Central memory CD8-positive, alpha-beta T cell (primary cell): ENCODE measurements at places on chromosomes 2 and 18.

DNA sequence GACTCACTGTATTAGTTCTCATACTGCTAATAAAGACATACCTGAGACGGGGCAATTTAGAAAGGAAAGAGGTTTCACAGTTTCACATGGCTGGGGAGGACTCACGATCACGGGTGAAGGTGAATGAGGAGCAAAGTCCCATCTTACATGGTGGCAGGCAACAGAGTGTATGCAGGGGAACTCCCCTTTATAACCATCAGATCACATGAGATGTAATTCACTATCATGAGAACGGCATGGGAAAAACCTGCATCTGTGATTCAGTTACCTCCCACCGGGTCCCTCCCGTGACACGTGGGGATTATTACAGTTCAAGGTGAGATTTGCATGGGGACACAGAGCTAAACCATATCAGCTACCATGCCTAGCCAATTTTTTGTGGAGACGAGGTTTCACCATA, 168.2 kb downstream of the NEDD4L start:
- no peak for DNase-seq

- no peak for DNase-seq
Observed at GRCh38 chr2:43001787-43002468, 209.5 kb upstream of the HAAO start.

GRCh38 chr2:191821078-191821477, 25.8 kb downstream of the CAVIN2 start:
- DNase-seq: no peak

GRCh38 chr2:135163306-135163705, 111.2 kb downstream of the RAB3GAP1 start:
- DNase-seq: no peak

DNA sequence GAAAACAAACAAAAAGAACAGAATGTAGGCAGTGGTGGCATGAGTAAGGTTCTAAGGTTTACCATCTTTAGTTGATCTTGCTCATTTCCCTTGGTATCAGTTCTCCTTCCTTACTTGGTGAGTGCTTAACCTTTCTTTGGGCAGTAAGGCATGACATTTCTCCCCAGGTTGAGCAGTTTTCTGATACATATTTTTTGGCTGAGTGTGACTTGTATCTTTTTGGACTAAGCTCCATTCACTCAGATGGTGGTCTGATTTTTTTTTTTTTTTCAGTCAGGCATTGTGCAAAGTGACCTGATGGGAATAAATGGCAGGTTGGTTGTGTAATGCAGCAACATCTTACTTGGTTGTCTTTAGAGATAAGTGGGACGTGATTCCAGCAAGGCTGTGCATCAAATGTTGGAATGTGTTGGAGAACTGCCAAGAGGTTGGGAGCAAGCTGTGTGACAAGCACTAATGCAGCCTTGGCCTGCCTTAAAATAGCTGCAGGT, 15.1 kb downstream of the SPTBN1 start:
- no peak for DNase-seq

GRCh38 chr2:101972621-101973434, 18.9 kb upstream of the IL1R2 start:
- DNase-seq: no peak

DNA sequence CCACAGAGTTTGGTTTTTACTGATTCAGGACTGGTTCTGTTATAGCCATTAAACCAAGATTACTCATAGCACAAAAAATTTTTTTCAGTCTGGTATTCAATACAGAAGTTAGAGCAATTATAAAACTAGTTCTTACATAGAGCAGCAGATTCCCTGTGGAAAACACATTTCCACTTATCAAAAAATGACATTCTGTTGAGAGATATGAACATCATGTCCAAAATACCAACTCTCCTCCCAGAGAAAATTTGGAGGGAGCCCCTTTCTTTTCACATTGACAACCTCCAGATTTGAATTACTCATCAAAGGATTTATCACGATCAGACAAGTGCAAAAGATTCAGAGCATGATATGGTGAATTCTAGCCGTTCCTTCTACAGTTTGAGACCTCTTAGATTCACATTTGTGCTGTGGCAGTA, 126.8 kb upstream of the SERPINE2 start:
- no peak for DNase-seq

- DNase-seq: no peak
Observed at GRCh38 chr2:125643128-125643527, 1012.8 kb upstream of the GYPC start.

- no peak for DNase-seq
Observed at GRCh38 chr2:184049566-184049965, 548.8 kb upstream of the ZNF804A start.

DNA sequence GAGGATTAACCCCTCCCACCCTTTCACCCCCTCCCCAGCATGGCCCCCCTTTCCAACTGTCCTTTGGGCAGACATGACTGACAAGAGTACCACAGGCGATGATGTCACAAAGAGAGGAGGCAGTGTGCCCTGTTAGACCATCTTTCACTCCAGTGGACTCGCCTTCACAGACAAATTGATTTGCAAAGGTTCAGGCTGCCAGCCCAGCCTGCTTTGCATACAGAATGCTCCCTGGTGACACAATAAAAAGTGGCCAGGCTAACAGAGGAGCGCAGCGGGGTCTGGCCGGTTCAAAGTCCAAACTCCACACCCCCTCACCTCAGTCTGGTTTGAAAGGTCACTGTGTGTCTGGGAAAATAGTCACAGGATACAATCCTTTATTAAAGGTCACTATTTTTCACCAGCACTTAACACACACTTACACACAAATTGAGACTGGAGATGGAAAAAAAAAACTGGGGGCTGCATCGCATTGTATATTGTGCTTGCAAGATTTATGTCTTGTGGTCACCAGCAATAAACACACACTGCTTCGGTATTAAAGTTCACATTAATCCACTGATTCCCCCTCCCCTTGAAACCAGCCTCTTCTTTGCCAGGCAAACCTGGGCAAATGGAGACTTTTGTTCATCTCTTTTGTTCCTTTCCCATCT, 236.9 kb downstream of the BCL11A start:
- DNase-seq: no peak

DNA sequence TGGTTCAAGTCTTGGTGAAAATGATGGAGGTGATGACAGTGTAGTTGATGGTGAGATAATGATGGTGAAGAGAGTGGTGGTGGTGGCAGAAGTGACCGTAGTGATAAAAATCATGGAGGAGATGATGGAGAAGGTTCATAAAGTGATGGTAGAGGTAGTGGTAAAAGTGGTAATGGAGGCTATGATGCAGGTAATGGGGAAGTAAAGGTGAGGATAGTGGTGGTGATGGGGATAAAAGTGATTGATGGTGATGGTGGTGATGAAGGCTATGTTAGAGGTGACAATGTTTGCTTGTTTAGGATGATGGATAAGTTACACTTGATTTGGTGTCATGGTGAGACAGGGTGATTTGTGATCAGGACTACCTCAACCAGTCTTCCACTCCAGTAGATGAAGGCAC, 268.9 kb downstream of the DYSF start:
- no peak for DNase-seq

- no peak for DNase-seq
Observed at GRCh38 chr2:232597362-232598079, 35.9 kb upstream of the EFHD1 start.

GRCh38 chr2:8505311-8505920, 176.4 kb upstream of the ID2 start:
- no peak for DNase-seq
